NCI-H774 (cell line): ENCODE measurements at places on chromosomes 7 and 10.
A peak's percentile ranks its signal among the peaks of the same experiment; 100 is the strongest.

- no peak for DNase-seq
These were observed 55.2 kb downstream of the GCC1 start for GRCh38 chr7:127530148-127530547.

GRCh38 chr7:30493228-30493627 is 11.4 kb downstream of the GGCT start:
- DNase-seq: no peak

DNA sequence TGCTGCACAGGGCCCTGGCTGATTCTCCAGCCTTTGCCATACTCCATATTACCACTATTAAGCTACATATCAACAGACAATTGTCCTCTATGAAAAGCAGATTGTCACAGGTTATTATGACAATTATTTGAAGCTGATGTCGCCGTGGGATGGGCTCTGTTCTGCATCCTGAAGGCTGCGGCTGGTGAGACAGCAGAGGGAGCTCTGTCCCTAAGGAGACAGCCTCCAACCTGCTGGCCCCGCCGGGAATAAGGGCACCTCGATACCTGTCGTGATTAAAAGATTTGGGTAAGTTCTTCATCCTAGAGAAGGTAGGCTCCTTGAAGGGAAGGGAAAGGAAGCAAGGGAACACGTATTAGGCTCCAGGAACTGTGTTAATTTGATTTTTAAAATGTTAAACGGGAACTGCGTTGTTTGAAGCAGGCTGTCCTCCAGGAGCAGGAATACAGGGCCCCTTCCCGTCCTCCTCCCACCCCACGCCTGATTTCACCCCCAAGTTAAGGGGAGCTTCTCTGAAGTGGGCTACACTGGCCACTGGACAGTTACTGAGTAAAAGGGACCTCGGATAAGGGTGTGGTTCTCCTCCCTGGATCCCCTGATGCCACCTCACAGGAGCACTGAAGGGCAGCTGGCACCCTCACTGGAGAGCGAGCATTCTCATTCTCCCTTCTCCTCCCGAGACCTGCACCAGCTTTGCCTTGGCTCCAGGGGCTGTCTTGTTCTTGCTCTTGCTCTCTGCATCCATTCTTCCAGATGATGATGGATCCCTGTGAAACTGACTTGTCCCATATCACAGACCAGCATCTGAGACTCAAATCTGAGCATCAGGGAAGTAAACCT is 11.8 kb upstream of the TIAL1 start:
- DNase-seq: no peak

- no peak for DNase-seq
These were observed 16.9 kb downstream of the PRKRIP1 start for GRCh38 chr7:102413091-102413490.

GRCh38 chr7:86748843-86749719 is 105.4 kb downstream of the GRM3 start:
- no peak for DNase-seq

DNA sequence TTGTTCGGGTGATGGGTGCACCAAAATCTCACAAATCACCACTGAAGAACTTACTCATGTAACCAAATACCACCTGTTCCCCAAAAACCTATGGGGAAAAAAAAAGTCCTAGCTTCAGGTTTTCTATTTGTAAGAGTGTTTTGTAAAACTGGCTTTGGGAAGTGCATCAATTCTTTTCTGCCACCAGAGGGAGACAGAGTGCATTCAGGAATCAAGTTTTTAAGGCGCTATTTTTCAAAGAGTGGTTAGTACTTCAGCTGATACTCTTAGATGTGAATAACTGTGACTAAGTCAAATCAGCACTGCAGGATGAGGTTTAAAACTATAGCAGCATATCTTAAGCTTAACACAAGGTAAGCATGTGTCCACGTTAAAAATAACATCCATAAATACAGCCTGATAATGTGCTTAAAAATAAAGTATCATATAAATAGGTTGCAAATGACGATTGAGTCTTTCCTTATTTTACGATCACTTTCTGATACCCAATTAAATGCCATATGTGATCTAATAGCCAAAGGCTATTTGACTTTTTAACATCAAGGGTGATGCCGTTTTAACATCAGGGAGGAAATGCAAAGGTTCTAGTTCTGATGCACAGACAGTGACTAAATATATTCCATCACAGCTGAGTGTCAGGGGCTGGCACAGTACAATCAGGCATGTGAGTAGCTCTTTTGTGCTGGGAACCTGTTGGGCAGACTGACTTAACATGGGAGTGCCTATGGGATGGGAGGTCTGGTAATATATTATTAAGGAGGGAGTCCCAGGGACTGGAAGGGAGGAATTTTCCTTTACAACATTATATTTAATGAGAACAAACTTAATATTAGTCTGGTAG is 10.6 kb upstream of the LYZL2 start:
- DNase-seq: no peak

GRCh38 chr7:6056616-6057015 is 25.4 kb downstream of the ANKRD61 start:
- DNase-seq: no peak

- DNase-seq: no peak
These were observed 228.0 kb downstream of the ELFN1 start for GRCh38 chr7:1897861-1898627.

DNA sequence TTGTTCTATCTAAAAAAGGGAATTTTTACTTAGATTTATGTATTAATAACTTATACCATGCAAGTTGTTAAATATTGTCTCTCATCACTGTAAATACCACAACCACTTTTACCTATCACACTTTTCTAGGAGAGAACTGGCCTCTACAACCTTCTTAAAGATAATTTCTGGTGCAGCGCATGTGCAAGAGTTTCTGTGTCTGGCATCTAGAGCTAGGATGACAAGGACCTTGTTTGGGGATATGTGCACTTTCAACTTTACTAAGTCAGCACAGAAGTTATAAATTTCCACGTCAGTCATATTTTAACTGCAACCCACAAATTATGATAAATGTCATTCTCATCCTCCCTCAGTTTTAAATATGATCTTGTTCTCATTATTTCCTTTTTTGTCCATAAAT is 156.9 kb upstream of the ADCY1 start:
- no peak for DNase-seq

DNA sequence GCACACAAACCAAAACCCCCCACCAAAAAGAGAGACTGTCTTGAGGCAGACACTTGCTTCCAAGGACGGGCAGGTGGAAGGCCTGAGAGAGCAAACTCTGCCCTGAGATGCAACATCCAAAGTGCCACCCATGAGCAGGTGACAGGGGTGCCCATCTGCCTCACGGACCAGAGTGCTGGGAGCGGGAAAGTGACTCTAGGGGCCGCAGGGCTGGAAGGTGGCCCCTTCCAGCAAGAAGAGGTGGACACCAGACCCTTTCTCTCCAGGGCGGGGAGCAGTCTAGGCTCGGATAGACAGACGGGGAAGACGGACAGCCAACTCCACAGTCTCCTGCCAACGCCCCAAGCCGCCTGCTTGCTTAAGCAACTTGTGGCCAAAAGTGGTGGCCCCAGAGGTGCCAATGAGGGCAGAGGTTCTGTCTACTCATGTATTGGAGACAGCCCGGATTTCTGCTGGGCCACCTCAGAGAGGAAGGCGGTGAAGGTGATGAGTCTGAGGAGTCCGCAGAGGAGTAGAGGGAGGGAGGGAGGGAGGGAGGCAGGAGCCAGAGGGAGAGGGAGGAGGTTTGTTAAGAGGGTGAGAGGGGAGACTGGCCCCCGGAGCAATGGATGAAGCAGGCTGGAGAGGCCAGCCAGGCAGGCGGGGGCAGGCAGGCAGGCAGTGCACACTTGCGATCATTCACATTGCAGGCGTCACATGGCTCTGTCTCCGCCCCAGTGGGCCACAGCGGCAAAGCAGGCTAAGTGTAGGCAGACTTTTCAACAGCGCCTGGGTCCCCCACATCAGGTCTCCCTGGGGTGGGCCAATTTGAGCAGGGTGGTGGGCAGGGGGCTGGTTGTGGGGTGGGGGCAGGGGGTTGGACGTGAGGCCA is 65.6 kb downstream of the SLC29A4 start:
- DNase-seq: no peak

GRCh38 chr7:31254926-31255325 is 85.6 kb downstream of the NEUROD6 start:
- DNase-seq: no peak

DNA sequence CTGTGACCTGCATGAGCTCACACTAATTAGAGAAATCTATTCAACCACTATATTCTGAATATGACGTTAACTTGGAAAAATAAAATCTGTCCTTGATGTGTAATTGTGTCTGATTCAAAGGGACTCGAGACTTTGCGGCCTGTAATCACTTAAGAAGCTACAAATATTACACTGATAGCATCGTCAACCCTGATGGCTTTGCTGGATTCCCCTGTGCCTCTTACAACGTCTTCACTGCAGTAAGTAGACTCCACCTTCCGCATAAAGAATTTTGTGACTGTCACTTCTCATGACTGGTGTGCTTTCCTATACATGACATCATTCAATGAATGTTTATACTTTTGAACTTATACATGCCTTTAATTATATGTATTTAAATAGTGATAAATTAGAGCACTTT is 10.1 kb downstream of the PNLIP start:
- DNase-seq: no peak

DNA sequence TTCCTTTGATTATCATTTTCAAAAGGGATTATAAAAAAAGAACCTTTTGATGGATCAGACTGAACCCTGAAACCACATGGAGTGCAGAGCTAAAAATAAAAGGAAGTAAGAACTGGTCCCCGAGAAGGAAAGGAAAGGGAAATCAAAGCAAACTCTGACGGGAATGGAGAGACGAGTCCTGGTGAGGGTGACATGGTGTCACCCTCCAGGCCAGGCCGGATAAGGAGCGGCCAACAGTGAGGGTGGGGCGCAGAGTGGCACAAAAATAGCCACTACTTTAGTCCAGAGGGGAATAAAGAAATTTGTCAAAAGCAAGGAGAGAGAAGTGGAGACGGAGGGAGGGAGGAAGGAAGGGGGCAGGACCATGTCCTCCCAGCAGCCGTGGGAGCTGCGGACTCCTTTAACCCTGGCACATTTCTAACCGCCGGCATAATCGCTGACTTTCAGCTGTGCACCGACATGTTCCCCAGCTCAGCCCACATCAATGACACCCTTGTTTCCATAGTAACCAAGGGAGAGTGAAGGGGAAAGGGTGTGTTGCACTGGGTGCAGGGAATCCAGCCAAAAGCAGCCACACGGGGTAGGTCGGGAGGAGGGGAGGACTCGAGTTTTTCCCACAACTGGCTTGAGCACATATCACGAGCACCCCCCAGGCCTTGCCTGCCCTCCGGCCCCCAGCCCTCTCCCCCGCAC is 29.7 kb downstream of the TRIM8 start:
- no peak for DNase-seq

- no peak for DNase-seq
These were observed 133.3 kb upstream of the STK17A start for GRCh38 chr7:43449577-43449976.

- DNase-seq: peak; percentile 55
These were observed 814.9 kb upstream of the C7orf33 start for GRCh38 chr7:147775516-147776284.

- no peak for DNase-seq
These were observed 65.6 kb upstream of the PDLIM1 start for GRCh38 chr10:95356190-95356955.

GRCh38 chr10:6175329-6176055 is 27.2 kb upstream of the PFKFB3 start:
- no peak for DNase-seq

DNA sequence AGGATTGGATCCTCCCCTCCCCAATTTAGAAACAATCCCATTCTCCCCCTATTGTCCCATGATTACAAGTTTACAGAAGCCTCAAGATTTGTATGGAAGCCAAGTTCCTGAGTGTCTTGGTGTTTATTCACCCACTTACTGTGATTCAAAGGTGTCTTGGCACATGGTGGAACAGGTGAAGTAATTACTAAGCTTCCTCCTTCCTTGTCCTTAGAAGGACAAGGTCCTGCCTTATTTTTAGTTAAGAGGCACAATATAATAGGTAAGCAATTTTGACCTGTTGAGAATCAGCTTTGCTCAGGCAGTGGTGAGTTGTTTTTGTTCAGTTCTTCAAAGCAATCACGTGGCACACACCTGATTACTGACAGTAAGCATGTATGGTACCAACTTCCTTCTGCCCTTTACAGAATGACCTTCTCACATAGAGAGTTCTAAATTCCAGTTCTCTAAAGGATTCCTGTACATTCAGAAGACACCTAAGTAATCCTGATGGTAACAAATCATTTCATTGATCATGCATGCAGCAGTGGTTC is 60.7 kb upstream of the SLC13A1 start:
- DNase-seq: no peak

- DNase-seq: no peak
These were observed 436.8 kb upstream of the GALNT17 start for GRCh38 chr7:70694971-70695794.

DNA sequence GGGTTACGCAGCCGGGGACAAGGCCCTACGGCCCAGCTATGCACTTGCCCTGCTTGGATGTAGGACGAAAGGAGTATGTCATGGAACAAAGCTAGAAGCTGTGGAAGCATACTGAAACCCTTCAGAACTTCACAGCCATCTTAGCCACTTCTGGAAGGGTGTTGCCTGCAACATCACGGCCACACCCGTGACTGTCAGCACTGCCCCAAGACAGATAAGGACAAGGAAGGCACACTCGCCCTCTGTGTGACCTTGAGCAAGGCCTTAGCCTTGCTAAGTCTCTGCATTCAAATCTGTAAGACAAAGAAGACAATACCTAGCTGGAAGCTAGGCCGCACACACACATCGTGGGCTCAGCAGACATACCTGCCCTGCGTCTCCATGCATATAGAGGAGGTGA is 352.5 kb upstream of the MGMT start:
- no peak for DNase-seq

DNA sequence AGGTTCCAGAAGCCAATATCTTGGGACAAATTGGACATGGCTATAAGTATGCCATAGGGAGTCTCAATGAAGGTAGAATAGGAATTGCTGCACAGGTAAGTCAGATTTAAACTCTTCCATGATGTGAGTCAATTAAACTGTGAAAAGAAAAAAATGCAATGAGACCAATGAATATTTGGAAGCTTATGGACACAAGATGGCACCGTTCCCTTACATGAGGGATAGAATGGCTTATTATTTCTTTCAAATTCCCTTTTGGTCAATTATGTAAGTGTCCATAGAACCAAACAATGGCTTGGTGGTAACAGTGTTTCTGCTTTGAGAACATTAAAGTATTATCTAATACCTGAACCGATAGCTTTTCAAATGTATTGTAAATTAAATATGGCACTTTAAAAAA is 35.6 kb downstream of the ACADSB start:
- DNase-seq: no peak

DNA sequence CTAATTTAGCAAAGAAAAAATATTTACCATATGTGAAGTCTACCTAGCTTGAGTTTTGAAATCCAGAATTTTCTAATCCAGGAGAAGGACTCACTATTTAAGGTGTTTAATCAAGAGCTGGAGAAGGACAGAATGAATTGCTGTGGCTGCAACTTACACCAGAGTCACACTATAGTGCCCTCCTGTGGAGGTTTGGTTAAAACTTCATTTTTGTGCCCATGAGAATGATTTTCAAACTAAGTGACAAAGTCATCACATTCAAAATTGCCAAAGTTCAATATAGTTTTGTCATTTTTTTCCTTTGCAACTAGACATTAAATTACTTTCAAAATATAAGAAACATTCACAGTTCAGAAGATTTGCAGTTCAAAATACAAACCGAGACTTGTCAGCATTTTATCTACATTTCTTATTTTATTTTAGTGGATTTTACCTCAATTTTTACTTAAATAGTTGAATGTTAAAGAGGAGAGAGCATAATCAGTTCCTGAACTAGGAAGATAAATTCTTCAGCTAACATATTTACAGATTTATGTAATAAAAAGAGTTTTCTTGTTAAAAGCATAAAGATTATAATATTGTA is 70.7 kb downstream of the CABCOCO1 start:
- DNase-seq: peak; percentile 58
